Stimulated activated CD4-positive, alpha-beta T cell treated with anti-CD3 and anti-CD28 coated beads, Interleukin-12 subunit alpha, Interleukin-12 subunit beta, amount 100 ng/mL, for 48 hours (primary cell): ENCODE measurements at places on chromosomes 16 and 17.
A peak's percentile ranks its signal among the peaks of the same experiment; 100 is the strongest.

- no peak for DNase-seq
Observed at GRCh38 chr17:57889892-57890856, 40.3 kb upstream of the MRPS23 start.

DNA sequence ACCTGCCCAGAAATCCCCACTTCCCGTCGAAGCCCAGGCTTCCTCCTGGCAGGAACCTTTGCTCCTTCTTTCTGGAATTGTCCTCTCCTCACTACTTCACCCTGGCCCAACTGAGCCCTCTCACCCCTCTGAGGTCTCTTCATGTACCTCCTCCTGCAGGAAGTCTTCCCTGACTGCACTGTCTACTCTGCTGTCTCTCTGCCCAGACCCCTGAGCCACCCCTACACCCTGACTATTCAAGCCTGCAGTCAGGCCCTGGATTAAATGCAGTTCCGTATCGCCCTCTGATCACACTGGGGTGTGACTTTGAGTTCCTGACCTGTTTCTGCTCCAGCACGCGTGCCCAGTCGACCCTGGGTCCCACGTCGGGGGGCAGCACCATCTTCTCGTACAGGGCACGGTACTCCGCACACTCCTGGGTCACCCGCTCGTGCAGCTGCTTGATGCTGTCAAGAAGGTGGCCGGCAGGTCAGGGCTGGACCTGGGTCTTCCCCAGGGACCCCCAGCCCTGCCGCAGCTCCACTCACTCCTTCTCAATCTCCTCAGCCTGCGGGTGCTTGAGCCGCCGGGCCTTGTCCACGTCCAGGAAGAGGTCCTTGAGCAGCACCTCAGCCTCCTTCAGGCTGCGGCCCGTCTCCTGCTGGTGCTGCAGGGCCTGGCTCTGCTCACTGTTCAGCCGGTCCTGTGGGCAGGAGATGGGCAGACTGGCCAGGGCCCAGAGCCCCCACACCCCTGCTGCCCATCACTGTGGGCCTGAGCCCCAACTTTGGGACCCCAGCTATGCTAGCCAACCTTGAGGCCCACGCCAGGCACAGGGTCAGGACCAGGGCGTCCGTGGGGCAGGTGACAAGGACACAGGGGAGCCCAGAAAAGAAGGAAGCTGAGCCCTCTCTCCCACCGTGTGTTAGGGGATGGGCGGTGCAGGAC, 3.9 kb downstream of the EVPL start:
- no peak for DNase-seq

DNA sequence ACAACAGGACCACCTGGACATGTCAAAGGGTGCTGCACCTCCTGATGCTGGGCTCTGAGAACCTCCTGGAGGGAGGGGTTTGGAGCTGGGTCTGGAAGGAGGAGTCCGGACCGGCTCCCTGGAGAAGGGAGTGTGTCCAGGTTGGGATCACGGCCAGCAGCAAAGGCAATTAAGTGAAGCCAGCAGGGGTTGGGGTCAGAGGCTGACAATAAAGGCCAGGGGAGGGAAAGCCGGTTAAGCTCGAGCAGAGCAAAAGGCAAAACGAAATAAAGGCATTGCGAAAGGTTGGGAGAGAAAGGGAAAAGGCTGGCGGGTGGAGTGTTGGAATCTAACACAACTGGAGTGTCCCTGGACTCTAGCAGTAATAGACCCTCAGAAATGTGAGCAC, 992 bp upstream of the CACNG4 start:
- no peak for DNase-seq

GRCh38 chr17:77690271-77691161, 268.0 kb upstream of the TNRC6C start:
- DNase-seq = no peak

DNA sequence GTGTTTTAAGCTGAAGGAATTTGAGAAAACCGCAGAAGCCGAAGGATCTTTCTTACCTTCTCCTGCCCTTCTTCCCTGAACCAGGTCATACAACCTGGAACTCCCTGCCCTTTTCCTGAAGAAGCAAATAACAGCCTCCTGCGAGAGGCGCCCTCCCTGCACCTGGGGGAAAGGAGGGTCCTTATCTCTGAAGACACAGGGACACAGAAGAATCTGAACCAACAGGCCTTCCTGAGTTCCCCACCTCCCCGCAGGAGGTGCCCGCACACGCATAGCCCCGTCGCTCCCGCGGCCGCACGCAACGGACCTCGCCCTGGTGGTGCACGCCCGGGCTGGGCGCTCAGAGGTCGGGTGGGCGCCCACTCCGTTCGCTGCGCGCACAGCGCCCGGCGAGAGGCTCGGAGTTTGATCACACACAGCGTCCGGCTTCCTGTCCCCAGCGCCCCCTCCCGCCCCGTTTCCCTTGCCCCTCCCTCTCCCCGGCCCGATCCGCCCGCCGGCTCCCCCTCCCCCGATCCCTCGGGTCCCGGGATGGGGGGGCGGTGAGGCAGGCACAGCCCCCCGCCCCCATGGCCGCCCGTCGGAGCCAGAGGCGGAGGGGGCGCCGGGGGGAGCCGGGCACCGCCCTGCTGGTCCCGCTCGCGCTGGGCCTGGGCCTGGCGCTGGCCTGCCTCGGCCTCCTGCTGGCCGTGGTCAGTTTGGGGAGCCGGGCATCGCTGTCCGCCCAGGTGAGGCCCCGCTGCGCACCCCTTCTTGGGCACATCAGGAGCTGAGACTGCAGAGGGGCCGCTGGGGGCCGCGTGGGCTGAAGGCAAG, at the start of gene TNFSF12:
TNFSF12 (plus strand) TSS at position 474 of the 816 bp plus-strand sequence; CDS start at position 570, 96 bp downstream.
- no peak for DNase-seq

- no peak for DNase-seq
Observed at GRCh38 chr16:1992704-1993317, 3.0 kb downstream of the SYNGR3 start.

- DNase-seq = no peak
Observed at GRCh38 chr16:80564394-80564793, 23.6 kb downstream of the DYNLRB2 start.

DNA sequence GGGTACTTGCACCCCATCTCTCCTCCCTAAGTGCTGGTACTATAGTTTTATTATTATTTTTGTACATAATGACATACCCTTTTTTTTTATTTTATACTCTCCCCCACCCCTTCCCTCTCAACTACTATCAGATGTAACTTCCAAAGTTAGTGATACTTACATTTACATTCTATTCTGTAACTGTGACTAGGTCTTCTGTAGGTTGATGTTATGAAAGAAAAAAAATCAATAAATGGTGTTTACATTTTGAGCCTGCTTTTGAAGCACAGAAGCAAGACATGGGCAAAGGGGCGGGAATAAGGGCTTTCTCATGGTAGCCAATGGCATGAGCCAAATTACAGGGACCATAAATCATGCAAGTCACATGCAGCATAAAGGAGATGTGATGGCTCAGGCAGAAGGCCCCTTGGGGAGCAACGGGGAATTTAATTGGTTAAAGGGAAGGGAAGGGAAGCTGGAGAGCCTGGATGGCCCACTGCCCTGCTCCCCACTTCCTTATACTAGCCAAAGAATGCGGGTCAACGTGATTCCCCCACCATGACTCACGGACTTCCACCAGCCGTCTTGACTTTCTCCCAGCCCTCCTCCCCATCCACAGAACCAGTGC, 2.4 kb upstream of the ACSF2 start:
- DNase-seq = no peak

DNA sequence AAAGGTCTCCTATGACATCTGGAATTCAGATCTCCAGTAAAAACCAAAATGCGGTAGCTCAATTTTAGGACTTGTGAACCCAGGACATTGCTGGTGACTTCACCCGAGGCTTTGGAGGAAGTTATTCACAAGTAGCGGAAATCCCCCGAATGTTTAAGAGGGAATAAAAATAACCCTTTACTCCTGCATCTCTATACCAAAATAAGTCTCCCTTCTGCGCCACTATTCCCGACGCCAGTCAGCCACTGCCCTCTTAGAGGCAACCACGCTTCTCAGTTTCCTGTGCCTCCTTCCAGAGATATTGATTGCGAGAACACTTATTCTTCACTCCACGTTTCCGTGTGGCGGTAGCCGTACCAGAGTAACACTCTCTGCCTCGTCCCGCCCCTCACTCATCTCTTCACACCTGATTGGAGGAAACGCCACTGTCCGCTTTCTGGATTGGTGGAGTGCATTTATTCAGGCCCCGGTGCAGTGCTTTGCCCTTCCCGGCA, 27.4 kb downstream of the EMP2 start:
- peak; percentile 58 for DNase-seq

DNA sequence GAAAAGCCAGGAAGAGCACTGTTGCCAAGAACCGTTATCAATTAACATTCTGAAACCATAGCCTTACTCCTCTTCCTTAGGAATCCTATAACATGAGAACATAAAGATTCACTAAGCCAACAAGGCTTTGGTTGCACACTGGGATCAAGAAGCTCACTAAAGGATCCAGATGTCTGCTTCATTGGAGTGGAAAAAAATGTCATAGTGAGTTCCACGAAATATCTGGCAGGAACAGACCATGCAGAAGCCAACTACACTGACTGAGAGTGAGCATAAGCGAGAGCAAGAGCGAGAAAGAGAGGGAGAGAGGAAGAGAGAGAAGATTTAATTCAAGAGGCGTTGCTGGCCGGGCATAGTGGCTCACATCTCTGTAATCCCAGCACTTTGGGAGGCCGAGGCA, 13.4 kb upstream of the MEIOC start:
- no peak for DNase-seq

- no peak for DNase-seq
Observed at GRCh38 chr17:56601591-56601990, 8.1 kb downstream of the NOG start.

GRCh38 chr16:22240023-22240710, 34.1 kb downstream of the EEF2K start:
- no peak for DNase-seq

- DNase-seq = no peak
Observed at GRCh38 chr17:45020354-45021138, 30.9 kb downstream of the DCAKD start.

- no peak for DNase-seq
Observed at GRCh38 chr17:7435676-7436555, 681 bp downstream of the TMEM102 start.

GRCh38 chr16:72025404-72026114, 17.0 kb downstream of the DHODH start:
- DNase-seq = no peak

DNA sequence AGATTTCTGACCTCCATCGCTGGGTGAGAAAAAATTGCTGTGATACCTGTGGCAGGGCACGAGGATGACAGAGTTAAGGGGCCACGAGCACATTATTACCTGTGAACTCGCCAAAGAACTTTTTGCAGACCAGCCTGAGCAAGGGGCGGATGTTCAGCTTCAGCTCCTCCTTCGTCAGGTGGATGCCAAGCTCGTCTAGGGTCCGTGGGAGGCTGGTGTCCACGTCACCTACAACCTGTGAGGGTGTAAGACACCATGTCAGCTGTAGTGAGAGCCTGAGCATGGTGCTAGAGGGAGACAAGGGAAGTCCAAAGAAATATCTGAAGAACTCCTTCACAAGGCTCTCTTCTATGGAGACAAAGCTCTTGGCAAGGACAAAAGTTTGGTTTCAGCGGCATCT, 17.1 kb downstream of the HIGD1B start:
- DNase-seq = no peak

DNA sequence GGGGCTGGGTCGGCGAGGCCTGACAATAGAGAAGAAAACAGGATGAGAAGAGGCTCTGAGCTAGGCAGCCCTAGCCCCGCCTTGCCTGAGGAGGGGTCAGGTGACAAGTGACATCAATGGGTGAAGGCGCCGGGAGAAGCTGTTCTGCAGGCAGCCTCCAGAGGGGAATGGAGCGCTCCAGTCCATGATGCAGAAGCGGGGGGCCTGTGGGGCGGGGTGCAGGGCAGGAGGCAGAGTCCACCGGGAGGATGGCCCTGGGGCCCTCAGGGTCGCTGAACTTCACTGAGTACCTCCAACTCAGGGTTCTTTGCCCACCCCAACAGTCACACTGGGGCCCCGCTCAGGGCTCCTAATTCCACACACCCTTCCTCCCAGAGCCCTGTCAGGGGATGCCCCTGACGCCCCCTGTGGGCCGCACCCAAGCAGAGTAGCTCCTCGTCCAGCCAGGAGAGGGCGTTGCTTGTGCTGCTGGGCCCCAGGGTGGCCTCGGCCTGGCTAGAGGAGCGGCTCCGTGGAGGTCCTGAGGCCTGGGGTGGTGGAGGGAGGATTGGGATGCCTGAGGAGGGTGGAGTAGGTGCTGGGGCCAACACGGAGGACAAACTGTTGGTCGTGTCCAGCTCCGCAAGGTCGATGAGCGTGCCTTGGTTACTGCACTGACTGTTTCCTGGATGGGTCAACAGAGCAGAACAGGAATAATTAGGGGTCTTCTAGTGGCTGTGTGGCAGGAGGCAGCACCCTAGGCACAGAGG, 20.8 kb downstream of the GGA3 start:
- DNase-seq = peak; percentile 37

DNA sequence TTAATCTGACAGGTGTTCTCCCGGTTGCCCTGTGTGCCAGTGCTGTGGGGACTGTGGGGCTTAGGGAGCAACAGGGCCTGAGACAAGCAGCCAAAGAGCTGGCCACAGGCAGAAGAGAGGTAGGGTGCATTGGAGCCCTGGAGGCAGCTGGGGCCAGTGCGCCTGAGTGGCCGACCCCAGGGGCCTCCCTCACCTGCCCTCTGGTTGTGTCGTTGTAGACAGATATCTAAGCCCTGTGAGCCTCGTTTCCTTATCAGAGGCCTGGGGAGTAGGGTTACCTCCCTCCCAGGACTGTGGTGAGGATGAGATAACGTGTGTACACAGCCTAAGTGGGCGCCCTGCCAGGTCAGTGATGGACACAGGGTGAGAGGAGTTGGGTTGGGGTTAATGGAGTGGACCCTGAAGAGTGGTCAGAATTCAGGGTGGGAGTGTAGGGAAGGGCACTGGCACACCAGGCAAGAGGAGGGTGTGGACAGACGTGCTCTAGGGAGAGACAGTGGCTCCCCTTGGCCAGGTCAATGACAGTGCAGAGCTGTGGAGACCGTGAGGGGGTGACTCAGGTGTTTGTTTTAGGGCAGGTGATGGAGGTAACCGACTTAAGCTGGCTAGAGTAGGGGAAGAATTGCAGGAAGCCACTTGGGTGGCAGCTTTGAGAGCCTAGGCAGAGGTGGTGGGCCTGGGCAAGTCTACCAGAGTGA, 3.4 kb downstream of the NARF start:
- DNase-seq = no peak

- DNase-seq = no peak
Observed at GRCh38 chr17:22441776-22442175, 749.5 kb downstream of the KCNJ18 start.

- peak; percentile 12 for DNase-seq
Observed at GRCh38 chr16:1706386-1707192, 594 bp downstream of the MAPK8IP3 start.

DNA sequence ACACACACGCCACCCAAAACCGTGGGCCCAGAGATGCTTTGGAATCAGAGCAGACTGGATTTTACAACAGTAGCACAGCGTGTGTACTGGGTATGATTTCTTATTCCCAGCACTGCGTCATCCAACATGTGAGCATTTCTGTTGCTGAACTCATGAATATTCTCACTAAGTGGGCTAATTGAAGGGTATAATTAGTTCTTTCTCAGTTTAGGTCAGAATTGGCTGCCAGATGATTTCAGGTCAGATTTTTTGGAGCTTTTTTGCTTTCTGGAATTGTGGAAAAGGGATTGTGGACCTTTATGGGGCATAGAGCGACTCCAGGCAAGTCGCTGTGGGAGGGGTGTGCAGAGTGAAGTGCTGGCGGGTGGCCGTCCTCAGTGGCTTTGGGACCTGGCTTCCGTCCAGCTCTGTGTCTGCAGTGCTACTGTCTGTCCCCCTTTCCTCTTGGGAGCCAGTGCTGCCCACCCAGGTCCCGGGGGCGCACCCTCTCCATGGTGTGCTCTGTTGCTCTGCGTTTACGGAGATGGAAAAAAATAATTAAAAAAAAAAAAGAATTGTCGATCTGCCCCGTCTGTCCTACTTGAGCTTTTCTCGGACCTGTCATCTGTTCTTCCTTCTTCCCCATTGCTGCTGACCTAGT, 25.0 kb downstream of the FOXK2 start:
- no peak for DNase-seq

GRCh38 chr17:45221081-45222013, at the start of gene FMNL1:
TSS of gene FMNL1 (plus strand) at chr17:45221885. CDS start at chr17:45222125, 240 bp downstream.
- peak; percentile 53 for DNase-seq
